ENCODE measurements at places on chromosomes 4 and X. TPM values are rescaled to one million over a fixed set of nuclear protein-coding genes. Genes with fewer than 3 reads are reported as not detected.

Gene FMR1NB
- polyA plus RNA-seq: not detected

Gene TRIML2
- not detected for polyA plus RNA-seq

Gene C4orf46
- 6.4 TPM for polyA plus RNA-seq

Gene CC2D2A
- 11.2 TPM for polyA plus RNA-seq

Gene SULT1B1
- polyA plus RNA-seq: 0.27 TPM

Gene FATE1
- polyA plus RNA-seq: 0.75 TPM

All from brain (organoid and tissue), 16 donors.